Midbrain (tissue), 1 donor: ENCODE measurements at places on chromosomes 6 and 20.

DNA sequence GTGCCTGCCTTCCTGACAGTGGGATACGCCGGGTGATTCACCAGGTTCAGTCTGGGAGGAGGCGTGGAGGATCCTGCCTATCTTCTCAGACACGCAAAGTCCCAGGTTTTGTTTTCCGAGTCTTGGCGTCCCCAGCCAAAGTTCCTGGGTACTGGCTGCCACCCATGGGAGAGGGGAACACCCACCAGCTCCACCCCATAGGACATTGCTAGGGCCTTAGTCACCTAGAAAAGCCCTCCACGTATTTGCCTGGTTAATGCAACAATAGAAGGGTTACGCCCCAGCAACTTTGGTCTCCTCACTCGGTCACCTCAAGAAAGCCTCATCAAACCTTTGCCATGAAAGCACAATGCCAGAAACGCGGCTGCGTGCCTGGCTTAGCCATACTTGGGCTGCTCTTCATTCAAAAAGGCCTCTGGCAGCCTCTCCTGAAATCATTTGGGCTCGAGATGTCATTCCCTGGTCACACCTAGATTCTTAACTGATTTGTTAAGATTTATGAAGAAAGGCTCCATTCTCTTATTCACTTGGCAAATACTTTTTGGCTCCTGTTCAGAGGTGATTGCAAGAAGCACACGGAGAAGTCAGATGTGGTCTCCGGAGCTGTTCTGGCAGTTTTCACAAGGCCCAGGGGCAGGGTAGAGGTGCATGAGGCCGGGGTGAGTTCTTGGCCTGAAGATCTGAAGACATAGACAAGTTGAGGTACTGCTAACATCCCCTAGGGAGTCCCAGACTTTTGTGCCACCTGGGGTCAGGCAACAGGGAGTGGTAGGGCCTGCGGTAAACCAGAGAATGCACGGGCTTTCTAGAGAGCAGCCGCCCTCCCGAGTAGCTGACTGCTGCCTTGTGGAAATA is 35.5 kb upstream of the ZNF133 start:
- no peak for DNase-seq

- no peak for DNase-seq
These were observed 72.6 kb downstream of the INSM1 start for GRCh38 chr20:20440481-20440880.

GRCh38 chr6:133241901-133242636 is 912 bp downstream of the EYA4 start:
- DNase-seq: peak; percentile 25

DNA sequence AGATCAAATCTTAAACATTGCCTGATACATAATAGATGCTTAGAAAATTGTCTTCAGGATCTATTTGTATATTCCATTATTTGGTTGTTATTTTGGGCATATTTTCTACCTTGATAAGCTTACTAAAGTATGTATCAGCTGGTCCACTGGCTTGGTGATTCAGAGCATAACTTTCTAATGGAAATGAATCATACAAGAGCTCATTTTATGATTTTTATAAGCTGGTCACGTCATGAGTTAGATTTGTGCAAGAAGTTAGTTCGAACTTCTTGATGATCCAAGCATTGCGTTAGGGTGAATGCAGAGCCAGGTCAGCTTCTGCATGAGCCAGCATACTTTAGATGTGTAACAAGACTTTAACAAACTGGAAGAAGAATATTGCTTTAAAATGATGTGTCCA is 144.5 kb upstream of the FLRT3 start:
- no peak for DNase-seq

DNA sequence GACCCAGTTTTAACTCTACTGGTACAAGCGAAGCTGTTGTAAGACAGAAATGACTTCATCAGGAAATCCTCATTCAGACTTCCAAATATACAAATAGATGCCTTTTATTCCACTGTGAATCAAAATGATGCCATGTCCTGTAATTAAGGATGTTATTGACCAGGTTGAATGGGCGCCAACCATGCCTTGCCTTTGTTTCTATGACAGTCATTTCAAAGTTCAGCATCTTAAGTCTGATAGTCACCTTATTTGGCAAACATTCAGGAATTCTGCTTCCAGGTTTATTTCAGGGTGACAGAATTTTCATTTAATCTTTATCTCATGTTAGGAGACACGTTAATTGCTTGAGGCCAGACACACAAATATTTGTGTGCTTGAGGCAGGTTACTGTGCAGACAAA is 592.8 kb upstream of the JAG1 start:
- no peak for DNase-seq

GRCh38 chr6:106586815-106587415 is 42.4 kb downstream of the RTN4IP1 start:
- no peak for DNase-seq

DNA sequence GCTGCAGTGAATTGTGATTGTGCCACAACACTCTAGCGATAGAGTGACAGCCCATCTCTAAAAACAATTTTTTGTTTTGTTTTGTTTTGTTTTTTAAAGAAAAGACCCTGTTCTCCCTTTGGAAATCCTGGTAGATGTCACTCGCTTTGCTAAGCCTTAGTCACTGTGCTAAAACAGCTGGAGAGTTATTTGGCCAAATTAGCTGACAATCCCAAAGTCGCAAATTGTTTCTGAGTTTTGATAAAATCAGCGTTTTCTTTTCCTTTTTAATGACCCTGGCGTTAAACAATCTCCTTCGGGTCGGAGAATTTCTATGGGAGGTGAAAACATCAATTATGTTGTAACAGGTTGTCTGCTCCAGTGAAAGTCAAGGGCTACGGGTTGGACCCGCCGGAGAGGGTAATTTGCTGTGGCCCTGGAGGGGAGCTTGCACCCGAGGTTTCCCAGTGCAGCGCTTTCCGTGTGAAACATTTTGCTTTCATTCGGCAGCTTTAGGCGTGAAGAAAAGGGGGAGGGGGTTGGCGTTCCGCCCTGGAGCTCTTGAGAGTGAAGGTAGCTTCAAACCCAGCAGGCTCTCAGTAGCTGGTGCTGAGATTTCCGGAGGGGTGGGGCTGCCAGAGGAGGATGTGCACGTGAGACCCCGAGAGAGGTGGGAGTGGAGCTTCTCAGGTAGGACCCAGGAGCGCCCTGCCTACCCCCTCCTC is 296.6 kb downstream of the PHACTR1 start:
- no peak for DNase-seq

- no peak for DNase-seq
These were observed 649.7 kb upstream of the GJE1 start for GRCh38 chr6:141482796-141483597.
